ENCODE measurements at places on chromosomes 1 and 21. TPM values are rescaled to one million over a fixed set of nuclear protein-coding genes. Genes with fewer than 3 reads are reported as not detected.

FCGR3B gene
- 2.4 TPM for total RNA-seq

DMRTA2 gene
- total RNA-seq, result not detected

GRCh38 chr1:31510304-31510703 is 66.0 kb upstream of the TINAGL1 start:
- no peak for DNase-seq

GRCh38 chr1:220734571-220735326 is 13.4 kb upstream of the MTARC2 start:
- DNase-seq, result no peak

HRNR gene
- total RNA-seq, result not detected

DNA sequence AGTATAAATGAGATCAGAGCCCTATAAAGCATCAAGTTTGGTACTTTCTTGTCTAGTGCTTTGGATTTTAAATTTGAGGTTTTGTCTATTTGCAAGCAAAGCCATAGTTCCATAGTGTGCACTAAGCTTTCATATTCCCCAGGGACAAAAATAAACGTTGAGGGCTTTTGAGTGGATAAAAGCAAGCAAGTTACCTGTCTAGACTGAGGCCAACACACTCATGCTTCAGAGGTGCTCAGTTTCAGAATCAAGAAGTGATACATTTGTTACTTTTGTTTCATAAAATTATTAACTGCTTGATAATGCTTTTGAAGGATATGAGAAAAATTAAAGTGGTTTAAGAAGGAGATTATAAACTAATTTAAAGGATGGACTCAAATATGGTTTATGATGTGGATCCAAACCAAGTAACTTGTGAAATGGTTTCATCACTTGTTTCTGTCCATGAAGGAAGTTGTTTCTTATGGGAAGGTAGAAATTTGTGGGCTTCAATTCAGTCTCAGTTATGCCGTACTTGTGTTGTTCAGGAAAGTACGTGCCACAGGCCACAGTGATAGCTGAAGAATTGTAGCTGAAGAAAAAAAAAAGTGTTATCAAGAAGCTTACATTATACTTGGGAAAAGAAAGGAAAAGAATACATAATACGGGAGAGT is 71.2 kb downstream of the CHRM3 start:
- no peak for DNase-seq

GRCh38 chr1:37112430-37112829 is 78.1 kb upstream of the GRIK3 start:
- no peak for DNase-seq

DNA sequence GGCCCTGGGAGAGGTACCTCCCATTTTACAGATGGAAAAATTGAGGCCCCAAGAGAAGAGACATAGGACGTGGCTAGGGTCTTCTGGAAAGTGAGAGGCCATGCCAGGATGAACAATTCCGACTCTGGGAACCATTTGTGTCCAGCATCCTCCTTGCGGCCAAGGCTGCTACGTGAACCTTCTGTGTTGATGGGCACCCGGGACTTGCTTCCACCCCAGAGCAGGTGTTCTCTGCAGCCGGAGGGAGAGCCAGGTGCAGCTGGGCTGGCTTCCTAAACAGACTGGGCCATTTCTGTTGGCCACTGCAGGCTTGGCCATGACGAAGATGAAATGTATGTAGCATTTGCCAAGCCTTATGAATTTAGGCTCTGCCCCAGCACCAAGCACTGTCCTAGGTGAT is 118.9 kb downstream of the PRDM2 start:
- DNase-seq, result no peak

- no peak for DNase-seq
These were observed 359.9 kb downstream of the PCP4 start for GRCh38 chr21:40227096-40227495.

DNA sequence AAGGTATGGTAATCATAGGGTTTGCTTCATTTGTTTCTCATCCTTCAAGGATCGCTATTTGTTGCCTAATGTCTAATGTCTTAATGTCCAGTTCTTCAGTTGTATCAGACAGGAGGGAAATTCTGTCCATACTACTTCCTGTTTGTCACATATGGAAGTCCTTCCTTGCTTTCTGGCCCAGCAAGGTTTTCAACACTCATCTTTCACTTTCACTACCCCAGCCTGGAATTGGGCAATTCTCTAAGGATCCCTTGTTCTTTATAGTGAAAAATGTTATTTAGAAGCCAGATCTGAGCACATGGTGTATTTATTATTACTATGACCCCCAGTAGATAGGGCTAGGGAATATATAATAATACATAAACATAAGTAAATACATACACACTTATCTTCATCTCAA is 50.6 kb upstream of the SLC35A3 start:
- DNase-seq, result no peak

- no peak for DNase-seq
These were observed 8.8 kb downstream of the CDA start for GRCh38 chr1:20597650-20598049.

GRCh38 chr1:86906419-86906818 is 7.5 kb downstream of the SELENOF start:
- no peak for DNase-seq

DNA sequence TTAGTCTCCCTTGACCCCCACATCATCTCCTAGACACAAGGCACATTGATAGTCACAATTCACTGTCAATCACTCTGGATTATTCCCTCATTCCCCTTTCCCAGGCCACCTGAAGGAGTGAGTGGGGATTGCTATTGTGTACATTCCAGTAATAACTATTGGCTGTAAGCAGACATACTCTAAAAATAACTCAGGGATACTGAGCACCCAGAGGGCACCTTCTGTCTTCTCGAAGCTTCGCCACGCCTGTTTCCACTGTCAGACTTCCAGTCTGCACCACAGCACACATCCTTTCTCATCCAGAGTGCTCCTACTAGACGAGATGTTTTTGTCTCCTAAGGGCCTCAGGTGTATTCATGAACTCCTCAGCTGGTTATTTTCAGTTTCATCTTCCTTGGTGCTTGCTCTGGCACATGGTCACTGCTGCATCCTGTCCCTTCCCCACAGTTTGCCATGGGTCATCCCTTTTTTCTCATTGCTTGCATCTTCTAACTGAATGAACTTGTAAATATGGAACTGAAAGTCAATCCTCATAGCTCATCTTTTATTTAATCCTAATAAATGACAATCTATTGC is 848 bp upstream of the APOBEC4 start:
- no peak for DNase-seq

ATAD3C gene
- total RNA-seq, result 1.7 TPM

TNFRSF4 gene
- 1.6 TPM for total RNA-seq

DNA sequence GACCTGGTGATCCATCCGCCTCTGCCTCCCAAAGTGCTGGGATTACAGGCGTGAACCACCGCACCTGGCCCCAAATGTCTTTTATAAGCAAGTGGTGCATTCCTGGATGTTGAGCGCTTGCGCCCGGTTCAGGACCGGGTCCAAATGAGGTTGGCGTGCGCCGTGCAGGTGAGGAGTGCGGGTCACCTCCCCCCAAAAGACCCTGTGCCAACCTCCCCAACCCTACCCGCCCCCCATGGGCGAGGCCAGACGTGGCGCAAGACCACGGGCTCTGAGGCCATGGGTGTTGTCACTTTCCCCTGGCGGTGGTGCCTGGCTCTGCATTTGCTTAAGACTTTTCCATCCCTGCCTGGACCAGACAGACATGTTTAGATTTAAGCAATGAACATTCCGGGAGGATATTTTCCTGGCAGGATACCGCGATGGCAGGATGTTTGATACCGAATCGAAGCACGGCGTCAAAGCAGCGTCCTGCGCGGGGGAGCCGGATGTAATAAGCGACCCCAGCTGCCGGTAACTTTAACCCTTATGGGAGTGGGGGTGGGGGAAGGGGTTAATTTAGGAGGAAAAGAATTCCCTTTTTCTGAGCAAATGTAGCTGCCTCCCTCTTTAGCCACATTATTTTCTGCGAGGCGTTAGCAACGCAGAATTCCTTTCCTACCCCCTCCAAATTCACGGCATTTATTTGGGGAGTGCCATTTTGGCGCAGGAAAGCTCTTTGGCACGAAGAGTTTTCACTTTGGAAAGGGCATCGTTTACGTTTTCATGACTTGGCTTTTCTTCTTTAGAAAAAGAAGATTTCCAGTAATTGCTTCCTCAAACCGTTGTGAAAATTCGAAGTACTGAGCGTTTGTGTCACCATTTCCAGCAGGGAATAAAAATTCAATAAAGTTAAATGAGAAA is 27.8 kb upstream of the RNF187 start:
- peak; percentile 74 for DNase-seq

TUFT1 gene
- total RNA-seq, result 3.9 TPM

DNA sequence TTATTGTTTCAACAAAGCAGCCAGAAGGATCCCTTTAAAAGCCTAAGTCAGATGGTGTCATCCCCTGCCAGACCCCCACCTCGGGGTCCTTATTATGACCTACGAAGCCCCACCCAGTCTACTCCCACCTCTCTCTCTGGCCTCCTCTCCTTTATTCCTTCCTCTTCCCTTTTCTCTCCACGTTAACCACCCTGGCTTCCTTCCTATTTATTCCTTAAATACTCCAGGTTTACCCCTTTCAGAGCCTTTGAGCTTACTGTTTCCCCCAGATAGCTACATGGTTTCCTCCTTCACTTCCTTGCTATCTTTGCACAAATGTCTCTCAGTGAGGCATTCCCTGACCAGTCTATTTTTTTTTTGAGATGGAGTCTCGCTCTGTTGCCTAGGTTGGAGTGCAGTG is 12.0 kb upstream of the SLC9A1 start:
- DNase-seq, result no peak

- DNase-seq, result no peak
These were observed 90.8 kb upstream of the SLC25A33 start for GRCh38 chr1:9448132-9449109.

DNA sequence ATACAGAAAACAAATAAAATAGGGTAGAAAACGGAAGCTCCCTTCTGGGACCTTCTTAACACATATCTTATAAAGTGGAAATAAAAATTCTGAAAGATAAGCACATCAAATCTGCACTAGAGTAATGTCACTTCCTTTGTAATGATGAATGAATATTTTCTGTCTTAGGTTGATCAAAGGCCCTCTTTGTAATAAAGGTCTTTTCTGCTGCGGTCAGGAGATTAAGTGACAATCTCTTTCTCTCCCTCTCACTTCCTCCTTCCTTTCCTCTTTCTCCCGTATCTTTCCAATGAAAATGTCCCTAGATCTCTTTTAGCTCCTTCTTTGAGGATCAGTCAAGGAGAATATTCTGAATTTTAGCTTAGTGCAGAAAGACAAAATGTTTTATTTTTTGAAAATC is 33.8 kb downstream of the TMCO1 start:
- no peak for DNase-seq

FCER1G gene
- total RNA-seq, result 35.9 TPM

IVL gene
- total RNA-seq, result not detected

TAL1 gene
- 4.0 TPM for total RNA-seq

NBPF4 gene
- not detected for total RNA-seq

All from left cardiac atrium (tissue), 4 donors.